ENCODE measurements at places on chromosomes 4 and X.

GRCh38 chrX:43481576-43481975, 174.5 kb upstream of the MAOA start:
- no peak for DNase-seq

- no peak for DNase-seq
Measured at GRCh38 chr4:184053434-184053833, 148.3 kb downstream of the STOX2 start.

- DNase-seq, result no peak
Measured at GRCh38 chr4:102163404-102164140, 181.7 kb downstream of the SLC39A8 start.

- no peak for DNase-seq
Measured at GRCh38 chr4:88251924-88252323, 32.4 kb downstream of the PPM1K start.

DNA sequence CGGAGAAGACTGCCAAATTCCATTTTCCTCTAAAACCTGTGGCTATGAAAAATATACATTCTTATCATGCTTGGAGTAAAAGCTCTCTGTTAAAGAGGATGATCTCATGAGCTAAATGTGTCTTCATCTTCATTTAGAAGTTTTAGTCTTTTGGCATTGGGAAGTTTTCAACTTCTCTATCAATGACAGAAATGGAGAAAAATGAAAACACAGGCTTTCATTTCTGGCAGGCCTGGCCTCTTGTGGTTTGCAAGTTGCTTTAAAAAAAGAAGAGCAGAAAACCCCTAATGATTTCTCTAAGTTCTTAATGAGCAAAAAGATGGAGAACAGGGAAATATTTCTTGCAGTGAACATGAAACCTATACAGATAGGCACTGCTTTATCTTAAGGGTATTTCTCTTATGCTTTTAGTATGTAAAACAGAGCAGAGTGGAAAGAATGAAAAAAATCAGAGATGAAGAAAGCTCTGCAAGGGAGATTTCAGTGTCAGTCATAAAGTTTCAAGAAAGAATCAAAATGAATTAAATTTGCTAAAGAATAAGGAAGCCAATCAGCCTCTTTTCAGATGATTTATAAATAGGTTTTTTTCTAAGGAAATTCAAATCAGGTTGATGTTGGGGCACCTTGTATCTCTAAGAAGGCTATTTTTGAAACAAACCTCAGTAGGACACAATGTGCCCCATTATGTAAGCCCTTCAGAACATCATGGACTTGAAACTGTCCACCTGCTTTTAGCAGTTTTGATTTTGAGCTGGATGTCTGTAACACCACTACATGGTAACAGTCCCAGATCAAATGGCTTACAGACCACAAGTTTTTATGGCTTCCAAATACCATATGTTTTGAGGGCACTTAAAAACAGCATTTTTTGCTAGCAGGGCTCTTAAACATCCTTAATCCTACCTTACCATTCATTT, 225.0 kb downstream of the GRIA3 start:
- no peak for DNase-seq

DNA sequence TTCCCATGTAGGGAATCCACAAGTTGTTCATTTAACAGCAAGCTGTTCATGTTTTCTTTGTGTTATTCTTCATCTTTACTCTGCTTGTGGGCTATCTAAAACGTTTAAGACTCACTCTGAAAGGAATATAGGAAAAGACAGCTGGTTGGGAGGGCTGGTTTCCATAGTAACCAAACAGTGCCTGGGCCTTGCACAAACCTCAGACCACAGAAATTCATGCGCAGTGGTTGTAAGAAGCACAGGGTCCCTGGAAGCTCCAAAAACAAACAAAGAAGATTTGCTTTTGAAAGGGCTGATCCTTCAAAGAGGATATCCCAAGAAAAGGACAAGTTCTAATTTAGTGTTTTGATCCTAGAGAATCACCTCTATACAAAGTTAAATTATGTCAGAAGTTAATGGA, 7.8 kb downstream of the SERTM2 start:
- no peak for DNase-seq

DNA sequence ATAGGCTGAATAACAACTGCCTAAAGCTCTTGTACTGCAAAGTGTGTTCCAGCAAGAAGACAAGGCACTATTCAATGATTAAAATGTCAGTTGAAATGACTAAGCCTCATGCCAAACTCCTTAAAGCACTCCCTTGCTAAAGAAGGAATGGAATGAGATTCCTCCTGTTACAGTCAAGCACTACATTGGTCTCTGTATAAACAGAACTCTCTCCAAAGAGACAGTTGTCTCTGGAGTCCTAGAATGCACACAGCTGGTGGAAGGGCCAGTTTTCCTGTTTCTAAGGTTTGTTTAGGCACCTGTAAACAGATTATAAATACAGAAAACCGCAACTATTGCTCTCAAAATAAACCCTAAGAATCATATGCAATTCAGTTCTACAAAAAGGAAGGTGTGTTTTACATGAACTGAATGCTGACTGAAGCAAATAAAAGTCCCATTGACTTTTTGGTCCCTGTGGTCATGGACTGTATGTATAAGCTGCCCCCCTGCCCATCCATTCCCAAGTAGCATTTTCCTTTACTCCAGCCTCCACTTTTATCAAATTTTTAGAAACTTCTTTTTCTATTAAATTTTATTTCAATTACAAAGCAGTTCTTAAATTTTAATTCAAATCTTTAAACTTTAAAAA, 47.0 kb downstream of the FAT1 start:
- DNase-seq, result no peak

DNA sequence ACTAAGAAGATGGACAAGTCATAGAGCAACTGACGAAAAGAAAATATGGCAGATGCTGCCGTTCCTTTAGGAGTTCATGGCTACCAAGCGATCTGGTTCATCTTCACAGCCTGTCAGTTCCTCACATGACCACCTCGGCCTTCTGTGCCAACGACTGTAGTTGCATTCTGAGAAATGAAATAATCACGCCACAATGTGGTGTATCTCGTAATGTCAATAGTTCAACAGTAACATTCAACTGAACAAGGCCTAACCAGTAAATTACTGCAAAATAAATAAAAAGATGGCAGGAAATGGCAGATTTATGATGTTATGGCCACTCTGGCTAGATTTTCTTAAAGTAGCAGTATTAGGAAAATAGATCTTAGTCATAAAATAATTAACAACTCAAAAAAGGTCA, 4.4 kb downstream of the GPRIN3 start:
- DNase-seq, result peak; percentile 91

DNA sequence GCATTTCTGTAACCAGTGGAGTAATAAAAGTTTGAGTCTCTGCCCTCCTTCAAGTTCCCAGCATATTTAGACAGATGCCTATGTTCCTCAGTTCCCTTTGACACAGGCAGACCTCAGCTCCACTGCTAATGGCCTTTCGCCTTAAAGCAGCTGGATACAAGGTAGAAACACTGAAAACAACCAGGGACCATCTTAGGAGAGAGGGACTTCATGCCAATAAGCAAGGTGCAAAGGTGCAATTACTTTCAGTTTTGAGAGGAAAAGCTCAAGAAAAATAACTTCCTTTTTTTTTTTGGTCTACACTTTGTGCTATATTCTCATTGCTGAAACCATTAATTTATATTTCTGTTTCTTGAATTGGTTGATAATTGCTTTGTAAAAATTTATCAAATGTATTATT, 781.9 kb upstream of the GALNTL6 start:
- no peak for DNase-seq

DNA sequence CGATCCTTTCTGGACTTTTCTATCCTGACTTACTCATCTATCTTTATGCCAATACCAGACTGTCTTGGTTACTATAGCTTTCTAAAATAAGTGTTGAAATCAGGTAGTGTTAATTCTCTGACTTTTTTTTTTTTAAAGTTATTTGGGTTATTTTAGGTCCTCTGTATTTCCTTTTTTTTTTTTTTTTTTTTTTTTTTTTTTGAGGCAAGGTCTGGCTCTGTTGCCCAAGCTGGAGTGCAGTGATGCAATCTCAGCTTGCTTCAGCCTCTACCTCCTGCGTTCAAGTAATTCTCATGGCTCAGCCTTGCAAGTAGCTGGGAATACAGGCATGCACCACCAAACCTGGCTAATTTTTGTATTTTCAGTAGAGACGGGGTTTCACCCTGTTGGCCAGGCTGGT, 2.8 kb upstream of the NELFA start:
- DNase-seq, result no peak

- DNase-seq, result no peak
Measured at GRCh38 chr4:3822230-3822947, 56.2 kb downstream of the ADRA2C start.

- no peak for DNase-seq
Measured at GRCh38 chrX:8204943-8205342, 33.9 kb upstream of the VCX2 start.

DNA sequence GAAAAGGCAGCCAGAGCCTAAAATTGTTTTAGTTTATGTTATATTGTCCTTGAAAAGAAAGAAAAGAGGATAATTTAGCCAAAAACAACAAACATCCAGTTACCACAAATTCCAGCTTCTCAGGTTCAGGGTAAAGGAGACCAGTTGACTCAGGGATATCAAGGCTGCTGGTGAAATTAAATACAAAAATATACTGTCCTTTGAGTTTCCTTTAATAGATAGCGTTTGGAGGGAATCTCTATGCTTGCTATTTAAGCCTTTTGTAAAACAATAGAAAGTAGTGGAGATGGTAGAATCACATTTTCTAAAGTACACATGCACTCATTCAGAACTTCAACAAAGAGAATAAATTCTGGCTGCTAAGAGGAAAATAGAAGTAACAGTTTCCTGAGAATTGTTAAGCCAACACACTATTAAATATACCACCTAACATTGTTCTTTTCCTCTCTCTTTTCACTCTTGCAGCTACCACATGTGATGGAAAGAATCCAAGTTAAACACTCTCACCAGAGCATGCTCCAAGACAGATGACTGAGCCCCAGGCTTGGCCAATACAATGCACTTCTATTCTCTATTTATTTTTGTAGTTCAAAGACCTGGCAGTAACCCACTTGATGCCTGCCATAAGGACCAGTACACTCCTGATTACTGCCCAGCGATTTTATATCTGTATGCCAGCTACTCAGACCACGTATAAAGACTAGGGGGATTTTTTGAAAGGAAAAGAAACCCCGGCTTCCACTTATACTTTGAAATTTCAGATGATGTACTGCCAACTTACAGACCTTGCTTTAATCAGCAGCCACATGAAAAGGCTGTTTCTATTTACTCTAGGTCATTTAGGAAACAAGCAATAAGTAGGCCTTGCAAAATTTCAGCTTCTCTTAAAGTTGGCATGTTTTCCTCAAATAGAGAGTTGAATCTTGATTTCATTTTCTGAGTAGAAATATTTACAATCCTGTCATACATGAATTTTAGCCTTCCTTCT, 756.9 kb downstream of the FAT4 start:
- no peak for DNase-seq

GRCh38 chr4:173446416-173446815, 47.5 kb upstream of the SCRG1 start:
- no peak for DNase-seq

DNA sequence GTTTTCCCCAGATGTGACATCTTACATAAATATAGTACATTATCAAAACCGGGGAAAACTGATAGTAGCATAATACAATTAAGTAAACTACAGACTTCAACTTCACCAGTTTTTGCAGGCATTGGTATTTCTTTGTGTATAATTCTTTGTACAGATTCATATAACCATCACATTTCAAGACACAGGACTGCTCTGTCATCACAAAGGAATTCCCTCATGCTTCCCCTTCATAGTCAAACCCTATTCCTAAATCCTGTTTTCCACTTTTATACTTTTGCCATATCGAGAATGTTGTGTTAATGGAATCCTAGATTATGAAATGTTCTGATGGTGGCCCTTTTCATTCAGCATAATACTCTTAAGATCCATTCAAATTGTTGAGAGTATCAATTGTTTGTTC, 36.0 kb downstream of the STIM2 start:
- no peak for DNase-seq

- DNase-seq, result no peak
Measured at GRCh38 chr4:137692205-137692604, 159.9 kb upstream of the PCDH18 start.

DNA sequence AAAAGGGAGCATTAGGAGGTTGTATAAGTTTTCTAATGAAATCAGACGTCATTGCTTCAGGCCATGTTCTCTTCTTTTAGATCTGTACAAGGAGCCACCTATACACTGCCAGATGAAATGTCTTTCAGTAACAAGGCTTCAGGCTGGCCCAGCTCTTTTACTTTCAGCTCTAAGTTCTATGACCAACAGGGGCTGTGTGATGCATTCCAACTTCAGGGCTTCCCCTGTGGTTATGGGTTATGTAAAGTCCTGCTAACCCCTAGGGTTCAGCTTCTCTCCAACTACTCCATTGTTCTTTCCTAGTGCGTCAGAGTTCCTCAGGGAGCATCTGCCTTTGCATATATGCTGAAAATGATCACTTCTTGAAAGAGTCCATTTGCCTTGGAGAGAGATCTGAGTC, 79.4 kb upstream of the TTC29 start:
- DNase-seq, result no peak

- peak; percentile 12 for DNase-seq
Measured at GRCh38 chr4:145177511-145177905, 2.9 kb downstream of the OTUD4 start.

GRCh38 chr4:10917566-10917965, 233.0 kb upstream of the CLNK start:
- DNase-seq, result no peak

GRCh38 chr4:952881-953573, 20.3 kb downstream of the DGKQ start:
- no peak for DNase-seq

- DNase-seq, result no peak
Measured at GRCh38 chrX:29468911-29469494, 746.4 kb upstream of the MAGEB2 start.

DNA sequence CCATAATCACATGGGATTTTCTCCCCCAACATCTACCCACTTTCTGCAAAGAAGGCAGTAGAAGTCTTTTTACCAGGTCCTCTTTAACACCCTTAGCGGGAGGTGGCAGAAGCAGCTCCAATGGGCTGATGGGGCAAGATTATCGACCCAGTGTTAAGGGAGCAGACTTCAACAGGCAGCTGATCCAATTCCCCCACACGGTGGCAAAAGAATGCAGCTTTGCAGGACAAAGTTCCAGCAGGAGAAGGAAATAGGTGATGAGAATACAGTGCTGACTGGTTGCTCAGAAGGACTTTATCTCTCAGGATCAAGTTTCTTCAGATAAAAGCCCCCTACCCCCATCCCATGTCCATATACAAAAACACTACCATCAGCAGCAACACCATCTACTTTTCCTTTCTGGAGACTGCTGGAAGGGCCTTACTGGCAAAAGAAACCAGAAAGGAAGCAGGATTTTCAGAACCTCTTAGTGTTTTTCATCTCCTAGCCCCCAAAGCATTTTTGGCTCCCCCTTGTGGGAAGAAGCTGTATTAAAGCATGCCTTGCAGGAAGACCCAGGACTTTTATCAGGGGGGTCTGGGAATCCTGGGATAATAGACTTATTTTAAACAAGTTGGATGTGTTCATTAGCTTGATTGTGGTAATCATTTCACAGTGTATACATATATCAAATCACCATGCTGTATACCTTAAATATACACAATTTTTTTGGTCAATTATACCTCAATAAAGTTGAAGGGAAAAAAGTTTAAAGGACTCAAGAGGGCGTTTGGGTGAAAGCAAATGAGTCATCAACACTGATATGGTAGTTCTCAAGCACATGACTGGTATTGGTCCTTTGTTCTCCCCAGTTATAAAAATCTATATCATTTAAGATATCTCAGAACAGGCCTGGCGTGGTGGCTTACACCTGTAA, 146.4 kb downstream of the GPC3 start:
- peak; percentile 21 for DNase-seq

GRCh38 chrX:112857478-112857878, 16.8 kb upstream of the AMOT start:
- no peak for DNase-seq

- no peak for DNase-seq
Measured at GRCh38 chr4:76984788-76985211, 35.2 kb downstream of the SEPTIN11 start.

GRCh38 chrX:139642241-139642927, 65.6 kb downstream of the MCF2 start:
- DNase-seq, result no peak

All from CD4-positive, alpha-beta T cell treated with Interleukin-21 for 1 hour (primary cell).